ENCODE measurements at places on chromosomes 11 and 22. TPM values are rescaled to one million over a fixed set of nuclear protein-coding genes. Genes with fewer than 3 reads are reported as not detected.
A peak's percentile ranks its signal among the peaks of the same experiment; 100 is the strongest.

DNA sequence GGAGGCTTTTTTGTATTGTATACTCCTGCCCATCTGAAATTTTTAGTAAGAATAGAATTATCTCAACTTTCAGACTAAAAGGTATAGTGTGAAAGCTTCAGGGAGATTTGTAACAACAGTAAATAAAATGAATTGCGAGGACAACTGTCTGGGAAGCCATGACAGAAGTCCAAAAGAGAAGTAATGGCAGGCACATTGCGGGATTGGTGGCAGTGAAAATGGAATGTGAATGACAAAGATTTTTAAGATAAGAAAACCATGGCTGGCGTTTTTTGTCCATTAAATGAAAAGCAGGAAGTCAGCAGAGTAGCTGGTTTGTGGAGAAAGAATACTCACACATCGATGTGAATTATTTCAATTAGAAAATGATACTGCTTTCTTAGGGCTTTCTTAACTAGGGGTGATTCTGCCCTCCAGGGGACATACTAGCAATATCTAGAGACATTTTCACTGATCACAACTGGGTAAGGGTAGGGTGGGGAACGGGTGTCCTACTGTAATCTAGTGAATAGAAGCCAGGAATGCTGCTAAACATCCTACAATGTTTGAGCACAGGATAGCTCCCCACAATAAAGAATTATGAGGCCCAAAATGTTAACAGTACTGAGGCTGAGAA, 1.6 kb downstream of the NPAT start:
- H3K4me3 ChIP-seq, result peak overlapping the region; percentile 60
- H3K36me3 ChIP-seq, result no peaks in the 10 kb centered on the region
- DNase-seq, result no peak
- H3K27me3 ChIP-seq, result no peaks in the 10 kb centered on the region
- H3K4me1 ChIP-seq, result peaks cover 6% of the 10 kb centered on the region

DNA sequence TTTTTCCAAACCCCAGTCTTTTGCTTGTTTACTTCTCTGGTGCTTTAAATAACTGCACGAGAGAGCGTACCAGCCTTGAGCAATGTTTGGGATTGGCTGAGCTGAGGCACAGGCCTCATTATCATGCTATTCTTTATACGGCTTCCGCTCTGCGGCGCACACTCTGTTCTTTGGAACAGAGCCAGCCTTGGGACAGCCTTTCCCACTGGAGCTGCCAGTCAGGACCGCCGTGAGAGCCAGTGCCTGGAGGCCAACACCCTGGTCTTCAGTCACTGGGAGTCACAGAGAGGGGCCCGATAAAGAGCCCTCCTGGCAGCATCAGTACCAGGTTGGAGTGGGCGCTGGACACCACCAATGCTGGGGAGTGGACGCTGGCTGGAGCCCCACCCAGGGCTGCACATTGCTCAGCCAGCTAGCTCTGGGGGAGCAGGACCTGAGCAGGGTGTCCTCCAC, 125.6 kb downstream of the BCR start:
- peaks cover 52% of the 10 kb centered on the region for H3K4me1 ChIP-seq
- H3K27me3 ChIP-seq, result no peaks in the 10 kb centered on the region
- H3K36me3 ChIP-seq, result peaks cover 9% of the 10 kb centered on the region
- peak; percentile 87 for DNase-seq

The FIBIN gene
- total RNA-seq, result 4.9 TPM

DNA sequence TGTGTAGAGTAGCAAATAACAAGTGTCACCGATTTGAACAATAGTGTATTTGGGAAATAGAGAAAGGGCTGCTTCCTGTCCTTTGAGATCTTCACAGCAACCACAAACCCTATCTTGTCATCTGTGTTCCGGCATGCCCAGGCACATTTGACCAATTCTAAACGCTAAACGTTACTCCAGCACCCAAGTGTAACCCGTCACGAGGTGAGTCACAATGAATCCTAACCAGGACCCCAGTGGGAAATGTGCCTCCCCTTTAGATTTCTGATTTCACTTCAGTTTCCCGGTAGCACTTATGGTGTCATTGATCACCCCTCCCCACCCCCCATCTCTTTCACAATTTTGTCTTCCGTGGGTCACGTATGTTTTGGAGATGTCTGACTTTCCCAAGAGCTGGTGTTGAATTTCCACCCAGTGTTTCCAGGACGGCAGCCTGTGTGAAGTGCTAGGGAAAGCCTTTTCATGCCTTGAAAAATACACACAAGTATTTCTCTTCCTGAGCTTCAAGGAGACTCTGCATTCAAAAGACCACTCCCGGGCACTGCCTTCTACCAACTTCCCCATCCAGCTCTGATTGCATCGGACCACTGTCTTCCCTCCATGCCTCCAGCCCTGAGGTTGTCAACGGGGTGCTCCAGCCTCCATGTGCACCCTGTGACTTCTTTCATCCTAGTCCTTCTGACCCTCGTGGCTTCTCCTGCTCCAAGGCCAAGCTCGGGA, 10.5 kb upstream of the C11orf24 start:
- DNase-seq, result no peak
- no peaks in the 10 kb centered on the region for H3K36me3 ChIP-seq
- no peak overlapping the region for H3K27ac ChIP-seq
- H3K4me3 ChIP-seq, result no peak overlapping the region
- H3K4me1 ChIP-seq, result no peaks in the 10 kb centered on the region
- no peaks in the 10 kb centered on the region for H3K27me3 ChIP-seq

The PHOX2A gene
- total RNA-seq, result not detected
